ENCODE measurements at places on chromosomes 3 and 15.

GRCh38 chr3:32897981-32898623 is 53.3 kb upstream of the CCR4 start:
- DNase-seq, result no peak

- DNase-seq, result no peak
Observed at GRCh38 chr15:62783303-62783957, 259.1 kb upstream of the TPM1 start.

DNA sequence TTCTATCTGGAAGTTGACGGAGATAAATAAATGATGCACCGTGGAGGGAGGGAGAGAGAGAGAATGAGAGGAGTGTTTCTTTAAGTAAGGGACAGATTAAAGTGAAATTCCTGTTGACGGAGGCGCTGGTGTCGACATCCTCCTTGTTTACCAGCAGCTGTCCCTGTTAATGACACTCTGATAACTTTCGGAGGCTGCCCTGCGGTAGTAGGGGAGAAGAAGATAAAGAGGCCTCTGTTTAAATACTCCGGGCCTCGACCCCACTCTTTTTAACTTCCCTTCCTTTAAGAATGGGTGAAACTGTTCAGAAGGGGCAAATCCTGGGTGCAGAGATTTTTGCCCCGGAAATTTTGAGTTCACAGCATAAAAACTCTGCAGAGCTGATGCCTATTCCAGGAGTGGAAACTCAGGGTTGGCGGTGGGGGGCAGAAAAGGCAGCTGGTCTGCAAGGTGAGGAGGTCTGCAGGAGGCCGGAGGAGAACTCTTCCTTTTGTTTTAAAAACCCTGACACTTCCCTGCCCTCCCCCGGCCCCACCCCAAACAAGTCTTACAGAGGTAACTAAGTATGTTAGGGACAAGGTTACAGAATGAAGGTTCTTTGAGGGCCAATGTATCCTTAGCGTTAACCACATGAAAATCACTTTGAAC is 276.6 kb upstream of the NR2F2 start:
- DNase-seq, result no peak

- no peak for DNase-seq
Observed at GRCh38 chr3:187454085-187454815, 86.1 kb downstream of the RTP4 start.

GRCh38 chr15:56471440-56472069 is 6.6 kb upstream of the MNS1 start:
- DNase-seq, result no peak

DNA sequence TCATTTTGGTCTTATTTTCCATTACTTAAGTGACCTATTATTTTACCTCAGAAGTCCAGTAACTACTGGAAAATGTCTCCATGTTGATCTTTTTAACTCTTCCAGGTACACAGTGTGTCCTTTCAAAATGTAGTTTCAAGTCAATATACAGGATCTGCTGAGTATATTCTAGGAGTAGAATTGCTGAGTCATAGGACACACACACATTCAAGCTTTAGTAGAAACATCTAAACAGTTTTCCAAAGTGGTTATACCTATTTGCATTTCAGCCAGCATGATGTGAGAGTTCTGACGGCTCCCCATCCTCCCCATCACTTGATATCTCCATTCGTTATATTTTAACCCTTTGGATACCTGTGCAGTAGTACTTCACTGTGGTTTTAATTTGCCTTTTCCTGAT is 271.9 kb downstream of the MCTP2 start:
- no peak for DNase-seq

DNA sequence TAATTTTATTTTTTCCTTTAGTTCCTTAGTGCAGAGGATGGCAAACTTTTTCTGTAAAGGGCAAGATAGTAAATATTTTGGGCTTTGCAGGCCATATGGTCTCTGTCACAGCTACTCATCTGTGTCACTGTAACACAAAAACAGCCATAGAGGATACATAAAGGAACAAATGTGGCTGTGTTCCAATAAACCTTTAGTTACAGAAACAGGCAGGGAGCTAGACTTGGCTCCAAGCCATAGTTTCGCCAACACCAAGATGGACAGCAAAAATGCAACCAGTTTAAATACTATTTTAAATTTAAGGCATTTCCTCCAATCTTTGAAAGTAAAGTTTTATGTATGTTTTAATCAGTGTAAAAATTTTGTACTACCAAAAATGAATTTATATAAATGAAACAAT is 753.4 kb downstream of the FHIT start:
- no peak for DNase-seq

GRCh38 chr15:73628102-73628501 is 5.1 kb downstream of the NPTN start:
- DNase-seq, result no peak

DNA sequence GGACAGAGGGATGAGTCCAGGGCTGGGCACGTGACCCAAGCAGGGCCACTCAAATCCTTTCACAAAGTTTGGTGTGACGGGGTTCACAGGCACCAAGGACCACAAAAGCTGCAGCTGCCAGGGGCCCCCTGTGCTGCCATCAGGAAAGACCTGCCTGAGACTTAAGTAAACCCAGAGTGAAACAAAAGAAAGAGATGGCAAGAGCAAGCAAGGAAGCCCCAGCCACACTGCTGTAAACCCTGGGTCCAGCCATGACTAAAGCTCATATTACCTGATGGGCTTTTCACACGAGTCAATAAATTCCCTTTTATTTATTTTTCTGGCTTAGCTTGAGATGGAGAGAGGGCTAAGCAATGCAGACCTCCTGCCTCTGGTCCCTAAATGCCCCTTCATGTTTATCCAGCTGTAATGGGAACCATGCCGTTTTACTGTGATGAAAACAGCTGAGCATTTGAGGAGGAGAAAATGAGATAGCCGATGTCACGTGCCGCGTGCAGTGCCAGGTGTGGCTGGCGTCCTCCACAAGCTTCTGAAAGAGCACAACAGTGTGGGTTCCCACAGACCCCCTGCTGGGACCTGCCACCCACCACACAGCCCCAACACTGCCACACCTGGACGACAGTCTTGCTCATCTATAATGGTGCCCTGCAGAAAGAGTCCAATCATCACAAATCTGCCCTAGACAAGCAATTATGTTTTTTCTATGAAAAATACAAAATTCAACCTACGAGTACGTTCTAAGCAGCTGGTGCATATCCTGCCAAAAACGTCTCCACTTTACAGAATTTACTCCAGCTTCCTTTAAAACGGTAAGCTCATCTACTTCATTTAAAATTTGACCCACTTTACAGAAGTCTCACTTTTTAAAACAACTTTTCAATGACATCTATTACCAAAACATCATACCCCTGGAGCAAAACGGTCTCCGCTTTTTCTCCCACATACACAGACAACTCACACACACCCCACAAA is 34.2 kb downstream of the ADAMTS17 start:
- DNase-seq, result no peak

DNA sequence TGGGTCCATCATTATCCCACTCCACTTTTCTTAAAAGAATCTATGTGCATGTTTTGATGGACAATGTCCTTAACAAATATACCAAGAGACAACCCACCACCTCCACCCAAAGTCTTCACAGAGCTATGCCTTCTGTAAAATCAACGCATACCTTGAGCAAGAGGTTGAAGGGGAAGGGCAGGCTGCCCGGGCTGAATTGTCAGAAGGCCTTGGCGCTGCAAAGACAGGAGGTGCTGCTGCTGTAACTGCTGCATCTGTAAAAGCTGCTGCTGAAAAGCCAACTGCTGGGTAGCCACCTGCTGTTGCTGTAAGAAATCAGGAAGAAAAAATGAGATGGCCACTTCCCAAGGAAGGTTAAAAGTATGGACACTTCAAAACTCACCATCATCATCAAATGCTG is 536.7 kb downstream of the FOXP1 start:
- no peak for DNase-seq

- DNase-seq, result no peak
Observed at GRCh38 chr15:101429191-101429590, 60.3 kb downstream of the PCSK6 start.

- DNase-seq, result no peak
Observed at GRCh38 chr3:31565288-31565687, 32.6 kb downstream of the STT3B start.

GRCh38 chr15:27339138-27339537 is 368.2 kb downstream of the GABRG3 start:
- no peak for DNase-seq

DNA sequence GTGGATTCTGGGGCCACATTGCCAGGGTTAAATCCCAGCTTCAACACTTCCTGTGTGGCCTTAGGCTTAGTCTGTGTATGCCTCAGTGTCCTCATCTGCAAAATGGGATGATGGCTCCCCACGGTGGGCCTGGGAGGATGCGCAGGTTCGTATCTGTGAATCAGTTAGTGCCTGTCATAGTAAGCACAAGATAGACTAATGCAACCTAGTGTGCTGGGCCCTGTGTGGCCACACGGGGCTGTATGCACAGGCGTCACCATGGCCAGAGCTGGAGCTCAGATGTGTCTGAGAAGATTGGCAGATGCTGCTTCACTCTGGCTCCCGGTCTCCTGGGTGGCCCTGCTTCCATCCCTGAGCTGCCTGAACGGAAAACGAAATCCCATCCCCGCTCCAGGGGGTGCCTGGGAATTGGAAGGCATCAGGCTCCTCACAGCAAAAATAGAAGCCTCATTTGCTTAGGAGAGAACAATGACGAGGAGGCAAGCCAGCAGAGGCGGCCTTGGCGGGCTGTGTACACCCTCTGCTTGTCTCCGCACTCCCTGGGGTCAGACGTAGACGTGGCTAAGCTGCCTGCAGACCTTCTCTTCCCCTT is 103.6 kb downstream of the APBA2 start:
- no peak for DNase-seq

- DNase-seq, result no peak
Observed at GRCh38 chr15:58770519-58770856, 614 bp upstream of the MINDY2 start.

DNA sequence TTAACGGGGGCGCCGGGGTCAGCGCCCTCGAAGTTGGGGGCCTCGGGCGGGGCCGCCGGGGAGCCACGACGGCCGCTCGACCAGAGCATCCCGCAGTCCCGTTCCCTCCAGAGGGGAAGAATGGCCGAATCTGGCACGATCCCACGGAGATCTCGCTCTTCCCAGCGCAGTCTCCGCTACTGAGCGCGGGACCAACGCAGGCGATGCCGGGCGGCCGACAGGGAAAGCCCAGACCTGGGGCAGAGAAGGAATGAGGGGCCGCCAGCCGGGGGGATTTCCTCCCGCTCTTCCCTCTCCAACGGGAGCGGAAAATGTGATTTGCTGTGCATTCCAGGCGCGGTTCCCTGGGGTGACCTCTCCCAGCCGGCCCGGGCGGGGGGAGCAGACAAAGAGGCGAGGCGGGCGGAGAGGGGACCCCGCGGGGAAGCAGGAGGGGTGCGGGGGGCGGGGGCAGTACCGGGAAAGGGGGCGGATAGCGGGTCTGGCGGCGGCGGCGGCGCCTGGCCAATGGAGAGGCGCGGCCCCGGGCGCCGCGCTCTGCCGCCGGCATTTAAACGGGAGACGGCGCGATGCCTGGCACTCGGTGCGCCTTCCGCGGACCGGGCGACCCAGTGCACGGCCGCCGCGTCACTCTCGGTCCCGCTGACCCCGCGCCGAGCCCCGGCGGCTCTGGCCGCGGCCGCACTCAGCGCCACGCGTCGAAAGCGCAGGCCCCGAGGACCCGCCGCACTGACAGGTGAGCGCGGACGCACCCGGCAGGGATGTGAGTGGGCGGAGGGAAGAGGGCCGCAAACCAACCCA is at the start of gene GREM1:
GREM1 (plus strand) TSS at position 579 of the 801 bp plus-strand sequence. CDS start 12,687 bp downstream, outside the sequence.
- no peak for DNase-seq

- DNase-seq, result no peak
Observed at GRCh38 chr3:98776140-98776493, 13.0 kb downstream of the ST3GAL6 start.

GRCh38 chr15:78392430-78392829 is 45.6 kb upstream of the IREB2 start:
- no peak for DNase-seq

GRCh38 chr3:172303181-172303580 is 145.1 kb downstream of the GHSR start:
- DNase-seq, result no peak

GRCh38 chr3:156455839-156456238 is 99.1 kb downstream of the SSR3 start:
- DNase-seq, result no peak

GRCh38 chr3:18672561-18672960 is 247.4 kb upstream of the SATB1 start:
- DNase-seq, result no peak

DNA sequence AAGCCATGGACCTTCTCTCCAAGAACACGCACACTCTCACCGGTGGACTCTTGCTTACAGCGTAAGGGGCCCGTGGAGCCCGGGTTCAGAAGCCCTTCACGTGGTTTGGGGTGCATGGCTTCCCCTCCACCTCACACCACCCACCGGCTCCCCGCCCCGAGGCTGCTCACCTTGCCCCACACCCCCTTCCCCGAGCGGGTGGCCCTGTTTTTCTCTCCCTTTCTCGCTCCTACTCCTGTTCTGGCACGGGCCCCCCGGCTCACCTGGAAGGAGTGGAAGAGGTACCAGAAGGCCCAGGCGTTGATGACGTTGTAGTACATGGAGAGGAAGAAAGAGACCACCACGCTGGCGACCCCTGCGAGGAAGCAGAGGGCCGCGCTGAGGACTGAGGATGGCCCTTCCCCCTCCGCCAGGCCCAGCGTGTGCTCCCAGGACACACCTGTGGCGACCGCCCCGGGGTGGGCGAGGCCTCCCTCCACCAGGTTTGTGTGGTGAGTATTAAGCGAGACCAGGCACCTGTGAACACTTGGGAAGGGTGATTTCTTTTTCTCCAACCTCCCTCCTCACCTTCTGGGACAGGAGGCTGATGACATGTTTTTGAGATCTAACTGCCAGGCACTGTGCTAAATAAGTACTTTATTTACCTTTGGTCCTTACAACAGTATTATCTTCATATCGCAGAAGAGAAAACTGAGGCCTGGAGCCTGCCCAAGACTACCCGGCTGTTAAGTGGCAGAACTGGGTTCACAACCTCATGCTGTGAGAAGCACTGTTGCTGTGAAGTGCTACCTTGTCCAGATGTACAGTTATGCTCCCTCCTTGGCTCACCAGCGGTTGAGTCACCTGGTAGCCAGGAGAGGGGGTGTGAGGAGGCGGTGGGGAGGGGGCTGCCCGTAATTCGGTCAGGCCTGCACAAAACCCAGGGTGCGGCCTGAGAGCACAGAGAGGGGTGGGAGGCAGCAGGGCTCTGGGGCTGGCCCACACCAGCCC is 16.3 kb downstream of the SLC6A20 start:
- DNase-seq, result no peak

DNA sequence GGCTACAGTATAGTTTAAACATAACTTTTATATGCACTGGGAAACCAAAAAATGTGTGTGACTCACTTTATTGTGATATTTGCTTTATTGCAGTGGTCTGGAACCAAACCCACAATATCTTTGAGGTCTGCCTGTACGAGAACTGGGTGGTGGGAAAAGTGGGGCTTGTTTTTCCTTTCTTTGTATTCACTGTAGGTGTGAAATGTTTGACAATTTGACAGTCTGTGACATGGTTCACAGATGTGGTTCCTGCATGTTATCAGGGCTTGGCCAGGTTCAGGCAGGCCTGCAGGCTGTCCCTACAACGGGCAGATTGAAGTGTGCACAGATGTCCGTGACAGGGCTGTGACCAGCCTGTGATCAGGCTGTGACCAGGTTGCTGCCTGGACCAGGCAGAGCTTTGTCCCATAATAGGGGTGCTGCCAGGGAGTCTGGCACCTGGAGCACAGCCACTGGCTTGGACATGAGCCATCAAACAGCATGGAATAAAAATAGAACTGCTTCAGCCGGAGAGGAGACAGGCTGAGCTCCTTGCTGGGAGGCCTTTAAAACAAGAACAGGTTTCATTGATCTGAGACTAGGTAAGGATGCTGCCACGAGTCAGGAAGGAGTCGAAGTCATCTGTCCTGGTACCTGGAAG is 61.0 kb downstream of the KLF13 start:
- peak; percentile 57 for DNase-seq
